CD8-positive, alpha-beta memory T cell (primary cell): ENCODE measurements at places on chromosomes 6 and 20.

- no peak for DNase-seq
Measured at GRCh38 chr6:686497-686896, 6.4 kb downstream of the EXOC2 start.

- no peak for DNase-seq
Measured at GRCh38 chr6:146901940-146902816, 302.0 kb upstream of the STXBP5 start.

- no peak for DNase-seq
Measured at GRCh38 chr6:14290041-14290771, 172.6 kb downstream of the CD83 start.

DNA sequence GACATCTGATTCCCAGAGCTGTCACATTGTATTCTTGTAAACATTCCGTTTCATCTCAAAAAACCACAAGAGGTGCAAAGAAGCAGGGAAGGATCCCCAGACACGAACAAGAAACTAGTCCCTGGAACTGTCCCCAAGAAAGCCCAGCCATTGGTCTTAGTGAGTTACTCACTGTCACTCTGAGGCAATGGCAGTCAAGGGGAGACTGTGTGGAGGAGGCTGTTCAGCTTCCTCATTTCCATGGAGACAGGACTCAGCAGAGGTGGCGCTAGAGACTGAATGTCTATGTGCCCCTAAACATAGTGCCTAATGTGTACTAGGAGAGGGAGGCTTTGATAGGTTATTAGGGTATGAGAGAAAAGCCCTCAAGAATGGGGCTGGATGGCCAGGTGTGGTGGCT, 11.1 kb downstream of the ULBP1 start:
- DNase-seq = no peak

DNA sequence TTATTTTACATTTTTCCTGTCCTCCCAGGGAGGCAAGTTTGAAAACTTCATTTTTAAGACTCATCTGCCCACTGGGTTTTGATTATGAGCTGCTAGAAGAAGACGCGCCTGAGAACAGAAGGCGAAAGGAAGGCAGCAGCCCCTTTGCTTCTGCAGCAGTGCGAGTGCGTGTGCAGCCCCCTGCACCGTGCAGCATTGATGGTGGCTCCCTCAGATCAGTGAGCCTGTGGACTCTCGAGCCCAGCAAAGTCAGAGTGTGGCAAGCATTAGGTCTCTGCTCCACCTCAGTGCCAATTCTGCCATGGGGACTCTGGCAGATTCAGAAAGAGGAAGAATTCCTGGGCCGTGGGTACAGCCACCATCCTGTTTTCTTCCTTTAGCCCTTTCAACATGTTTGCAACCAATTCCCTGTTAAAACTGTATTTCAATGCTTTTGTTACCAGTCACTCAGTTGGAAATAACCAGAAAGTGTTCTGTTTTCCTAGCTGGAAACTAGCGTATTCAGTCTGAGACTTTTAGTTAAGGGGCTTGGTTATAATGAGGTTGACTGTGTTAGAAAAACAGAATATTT, 134.8 kb upstream of the OGFRL1 start:
- DNase-seq = no peak

- no peak for DNase-seq
Measured at GRCh38 chr6:38524436-38525145, 115.1 kb downstream of the BTBD9 start.

GRCh38 chr20:34260208-34260942, 19.2 kb downstream of the ASIP start:
- no peak for DNase-seq

- DNase-seq = no peak
Measured at GRCh38 chr6:148358196-148358785, 15.7 kb downstream of the SASH1 start.

DNA sequence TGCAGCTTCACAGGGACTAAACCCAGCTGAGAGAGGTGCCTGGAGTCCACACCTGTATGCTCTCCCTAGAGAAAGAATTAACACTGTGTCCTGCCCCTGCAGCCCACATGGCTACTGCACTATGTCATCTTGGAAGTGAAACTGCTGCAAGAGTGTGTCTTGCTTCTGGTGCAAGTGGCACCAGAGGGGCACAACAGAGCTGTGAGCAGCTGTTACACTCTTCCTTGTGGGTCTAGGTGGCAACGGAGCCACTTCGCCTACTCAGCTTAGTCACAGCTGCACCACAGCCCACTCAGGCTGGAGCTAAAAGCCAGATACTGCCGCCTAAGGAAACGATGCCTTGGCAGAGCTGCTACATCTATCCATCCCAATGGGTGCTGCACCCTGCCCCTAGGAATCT, 391.4 kb downstream of the COL12A1 start:
- no peak for DNase-seq

DNA sequence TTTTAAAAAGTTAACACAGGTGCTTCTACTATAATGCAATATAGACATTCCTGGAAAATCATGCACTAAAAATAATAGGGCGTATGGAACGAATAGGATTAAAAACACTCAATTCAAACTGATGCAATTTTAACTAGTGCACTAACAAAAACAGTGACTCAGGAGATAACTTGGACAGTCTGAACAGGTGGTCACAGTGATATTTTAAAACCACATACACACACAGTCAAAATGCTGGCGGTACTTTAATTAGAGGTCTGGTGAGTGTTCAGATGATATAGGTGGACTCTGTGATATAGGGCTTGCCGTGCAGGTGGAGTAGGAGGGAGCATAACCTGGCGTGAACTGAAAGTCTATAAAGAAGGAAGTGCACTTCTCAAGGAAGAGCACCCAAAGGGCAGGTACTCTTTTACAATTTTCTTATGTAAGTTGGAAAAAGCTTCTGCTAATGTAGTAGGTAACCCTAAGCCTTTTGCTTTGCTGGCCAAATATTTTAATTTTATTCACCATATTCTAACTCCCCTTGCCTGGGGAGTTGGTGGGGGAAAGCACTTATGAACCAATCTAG, 41.9 kb upstream of the PLN start:
- no peak for DNase-seq

DNA sequence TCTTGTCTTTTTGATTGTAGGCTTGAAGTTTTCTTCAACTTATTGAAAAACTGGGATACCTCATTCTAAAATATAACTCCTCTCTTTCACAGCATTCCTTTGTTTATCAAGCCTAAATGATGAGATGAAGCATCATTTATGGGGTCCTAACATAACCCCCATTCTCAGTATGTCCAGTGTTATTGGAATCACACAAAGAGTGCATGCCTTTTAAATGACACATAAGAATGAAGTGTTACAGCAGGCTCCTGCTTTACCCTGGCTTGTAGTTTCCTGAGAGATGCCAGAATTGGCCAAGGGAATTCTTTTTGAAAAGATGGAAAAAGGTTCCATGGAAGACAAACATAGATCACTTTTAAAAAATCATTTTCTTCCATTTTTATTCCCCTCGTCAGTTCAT, 502.4 kb downstream of the BCKDHB start:
- no peak for DNase-seq

- DNase-seq = peak; percentile 7
Measured at GRCh38 chr6:27078734-27079357, 168.7 kb upstream of the PRSS16 start.

DNA sequence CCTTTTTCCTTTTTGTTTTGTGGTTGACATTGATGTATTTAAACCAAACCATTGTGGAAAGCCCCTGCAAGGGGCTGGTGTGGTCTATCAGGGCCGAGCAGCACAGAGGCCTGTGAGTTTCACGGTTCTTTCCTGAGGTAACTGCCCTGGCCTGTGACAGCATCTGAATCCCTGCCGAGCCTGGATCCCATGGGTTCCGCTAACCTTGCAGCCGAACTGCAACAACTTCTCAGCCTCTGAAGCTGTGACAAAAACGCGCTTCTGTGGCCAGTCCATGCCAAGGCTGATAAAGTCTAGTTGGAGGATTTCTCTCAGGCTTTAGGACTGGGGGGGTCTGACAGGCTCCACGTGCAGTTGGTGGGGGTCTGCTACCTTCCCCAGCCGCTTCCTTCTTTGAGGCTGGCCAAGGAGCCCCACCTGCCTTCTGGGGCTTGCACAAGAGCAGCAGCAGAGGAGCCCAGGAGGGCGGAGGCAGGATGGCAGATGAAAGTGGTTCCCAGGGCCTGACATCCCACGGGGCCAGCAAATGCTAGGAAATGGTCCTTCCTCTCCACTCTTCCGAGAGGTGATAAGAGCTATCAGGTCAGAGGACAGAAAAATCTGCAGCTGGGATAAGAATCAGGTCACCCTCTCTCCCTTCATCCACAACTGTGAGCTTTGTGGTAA, 150.9 kb downstream of the PREX1 start:
- no peak for DNase-seq

DNA sequence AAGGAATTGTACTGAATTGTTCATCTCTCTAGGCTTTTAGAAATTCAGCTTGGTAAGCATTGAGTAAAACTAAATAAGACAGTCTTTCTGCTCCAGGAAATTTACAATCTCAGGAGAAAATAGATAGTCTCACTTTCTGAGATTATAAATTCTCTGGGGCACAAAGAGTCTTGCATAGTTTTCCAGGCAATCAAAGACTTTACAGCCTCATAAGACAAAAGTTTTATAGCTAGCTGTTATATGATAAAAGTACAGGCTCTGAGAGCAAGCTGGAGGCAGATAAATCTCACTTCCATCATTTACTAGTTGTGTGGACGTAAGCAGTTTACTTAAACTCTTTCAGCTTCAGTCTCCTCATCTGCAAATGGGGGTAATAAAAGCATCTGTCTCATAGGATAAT, 11.4 kb downstream of the FRK start:
- DNase-seq = no peak

DNA sequence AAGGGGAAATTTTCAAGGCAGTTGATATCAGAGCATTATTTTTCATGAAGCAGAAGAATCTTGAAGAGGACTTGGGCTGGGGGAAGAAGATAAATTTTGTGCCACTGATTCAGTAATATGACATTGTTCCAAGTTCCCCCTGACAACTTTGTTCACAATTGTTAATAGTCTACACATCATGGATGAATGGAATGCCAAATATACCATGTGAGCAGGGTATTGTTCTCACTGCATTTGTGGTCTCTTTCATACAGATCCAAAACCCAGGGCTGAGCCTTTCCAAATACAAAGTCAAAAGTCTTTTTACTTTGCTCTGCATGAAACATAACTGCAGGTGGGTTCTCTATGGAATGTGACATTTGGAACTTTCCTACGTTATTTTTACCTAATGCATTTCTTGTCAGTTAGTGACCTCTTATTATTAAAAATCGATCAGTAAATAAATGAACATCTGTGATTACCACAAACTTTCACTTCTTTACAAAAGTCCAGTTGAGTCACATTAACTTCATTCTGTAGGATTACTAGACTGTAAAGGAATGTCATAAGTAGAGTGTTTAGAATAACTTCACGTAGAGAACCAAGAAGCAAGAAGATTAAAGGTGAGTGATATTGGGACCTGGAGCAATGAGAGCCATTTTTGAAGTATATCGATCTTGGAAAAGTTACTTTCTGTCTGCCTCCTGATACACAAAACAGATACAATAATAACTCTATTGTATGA, 100.9 kb downstream of the RCAN2 start:
- no peak for DNase-seq

DNA sequence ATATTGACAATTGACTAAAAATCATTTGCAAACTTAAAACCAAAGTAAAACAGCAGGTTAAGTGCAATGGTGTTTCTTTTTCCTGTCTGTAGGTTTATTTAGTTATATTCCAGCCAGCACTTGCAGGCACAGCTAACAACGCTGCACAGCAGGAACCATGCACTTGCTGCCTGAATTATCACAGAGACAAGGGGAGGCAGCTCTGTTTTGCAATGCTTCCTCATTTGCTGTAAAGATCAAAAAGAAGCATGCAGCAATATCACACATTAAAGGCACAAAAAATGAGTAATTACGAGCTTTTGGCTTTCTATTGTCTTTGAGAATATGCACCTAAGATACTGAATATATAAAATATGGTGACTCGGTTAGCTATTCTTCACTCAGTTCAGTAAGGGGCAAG, 241.9 kb downstream of the EPHA7 start:
- DNase-seq = no peak

DNA sequence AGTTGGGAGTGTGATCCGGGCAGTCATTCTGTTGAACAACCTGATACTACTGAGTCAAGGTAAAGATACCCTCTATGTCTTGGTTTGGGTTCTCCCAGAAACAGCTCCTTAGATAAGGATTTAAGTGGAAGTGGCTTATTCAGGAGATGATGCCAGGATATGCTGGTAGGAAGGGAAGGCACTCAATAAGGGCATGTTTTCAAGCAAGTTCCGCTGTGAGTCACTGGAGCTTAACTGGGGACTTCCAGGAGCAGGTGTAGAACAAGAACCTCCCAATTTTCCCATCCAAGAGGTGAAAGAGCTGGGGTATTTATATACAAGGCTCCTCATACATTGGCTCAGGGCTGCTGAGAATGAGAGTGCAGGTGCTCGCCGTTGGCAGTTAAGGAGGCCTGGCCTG, 218.6 kb downstream of the AKAP7 start:
- no peak for DNase-seq

DNA sequence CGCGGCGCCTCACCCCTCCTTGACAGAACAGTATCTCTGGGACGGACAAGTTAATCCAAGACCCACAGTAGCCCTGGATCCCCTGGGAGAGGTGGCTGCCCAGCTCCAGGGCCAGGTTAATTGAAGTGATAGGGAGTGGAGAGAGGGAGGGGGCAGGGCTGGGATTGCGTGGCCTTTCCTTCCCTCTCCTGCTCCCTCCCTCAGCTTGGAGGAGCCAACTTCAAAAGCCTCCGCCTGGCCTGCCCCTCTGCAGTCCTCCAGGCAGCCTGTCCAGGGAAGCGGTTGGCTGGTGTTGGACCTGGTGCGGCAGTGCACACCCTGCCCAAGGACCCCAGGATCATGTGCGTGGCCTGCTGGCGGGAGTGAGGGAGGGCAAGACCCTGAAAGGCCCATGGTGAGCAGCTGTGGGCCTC, at the start of gene C20orf204:
TSS of gene C20orf204 (plus strand) at position 250 of the 413 bp plus-strand sequence. CDS start at position 392, 142 bp downstream.
- DNase-seq = no peak

DNA sequence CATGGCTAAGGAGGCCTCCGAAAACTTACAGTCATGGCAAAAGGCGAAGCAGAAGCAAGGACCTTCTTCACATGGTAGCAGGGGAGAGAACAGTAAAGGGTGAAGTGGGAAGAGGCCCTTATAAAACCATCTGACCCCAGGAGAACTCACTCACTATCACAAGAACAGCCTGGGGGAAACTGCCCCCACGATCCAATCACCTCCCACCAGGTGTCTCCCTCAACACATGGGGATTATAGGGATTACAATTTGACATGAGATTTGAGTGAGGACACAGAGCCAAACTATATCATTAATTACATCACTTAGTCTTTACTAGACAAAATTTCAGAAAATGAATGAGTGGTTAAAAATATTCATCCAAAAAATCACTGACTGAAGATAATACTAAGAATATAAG, 453.6 kb downstream of the COL12A1 start:
- no peak for DNase-seq
